Heart right ventricle (tissue), 16 donors: ENCODE measurements at places on chromosomes 3 and 15.

DNA sequence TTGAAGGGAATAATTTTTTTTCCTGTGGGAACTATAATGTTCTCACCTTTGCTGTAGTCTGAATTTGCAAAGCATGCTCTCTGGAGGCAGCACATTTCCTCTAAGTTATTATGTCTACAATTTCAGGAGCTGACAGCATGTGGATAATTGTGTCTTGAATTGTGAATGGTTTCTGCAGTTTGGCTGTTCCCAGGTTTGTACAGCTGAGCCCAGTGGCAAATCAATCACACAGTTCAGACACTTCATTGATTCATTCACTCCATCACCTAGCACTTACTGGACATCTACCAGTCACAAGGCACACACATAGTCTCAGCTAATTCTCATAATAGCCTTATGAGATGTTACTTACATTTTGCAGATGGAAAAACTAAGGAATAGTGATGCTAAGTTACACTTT, 219.0 kb upstream of the ROPN1 start:
- no peaks in the 10 kb centered on the region for H3K27me3 ChIP-seq
- H3K36me3 ChIP-seq, result no peaks in the 10 kb centered on the region
- no peak overlapping the region for H3K4me3 ChIP-seq
- no peaks in the 10 kb centered on the region for H3K4me1 ChIP-seq
- H3K27ac ChIP-seq, result no peak overlapping the region

DNA sequence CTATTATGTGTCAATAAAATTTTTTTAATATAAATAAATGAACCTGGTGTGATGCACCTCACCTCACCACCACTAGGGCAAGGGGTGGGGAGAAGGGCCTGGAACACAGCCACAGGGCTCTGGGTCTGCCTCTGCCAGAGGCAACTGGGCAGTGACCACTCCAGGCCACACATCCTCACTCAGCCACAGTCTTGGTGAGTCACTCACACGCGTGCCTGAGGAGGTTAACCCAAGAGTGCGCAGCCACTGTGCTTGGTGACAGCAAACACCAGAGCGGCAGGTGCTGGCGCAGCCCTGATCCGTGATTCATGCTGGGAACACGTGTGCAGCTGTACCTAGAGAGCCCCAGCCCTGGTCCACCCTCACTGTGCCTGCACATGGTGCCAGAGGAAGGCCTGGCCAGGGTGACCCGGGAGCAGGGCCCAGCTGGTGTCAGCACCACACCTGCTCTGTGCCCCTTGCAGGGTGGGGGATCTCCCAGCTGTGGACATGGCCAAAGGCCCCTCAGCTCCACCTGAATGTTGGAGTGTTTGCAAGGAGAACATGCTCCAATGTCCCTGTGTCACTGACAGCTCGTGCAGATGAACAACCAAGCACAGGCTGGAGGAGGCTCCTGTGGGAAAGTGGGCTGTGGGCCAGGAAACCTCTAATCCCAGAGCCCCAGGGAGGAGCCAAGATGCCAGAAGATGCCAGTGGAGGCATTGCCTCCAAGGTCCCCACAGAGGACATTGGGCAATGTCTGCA, 2.1 kb downstream of the SLC41A3 start:
- no peak overlapping the region for H3K4me3 ChIP-seq
- DNase-seq, result no peak
- H3K4me1 ChIP-seq, result peaks cover 17% of the 10 kb centered on the region
- peaks cover 3% of the 10 kb centered on the region for H3K36me3 ChIP-seq
- H3K27ac ChIP-seq, result peak overlapping the region; percentile 65

DNA sequence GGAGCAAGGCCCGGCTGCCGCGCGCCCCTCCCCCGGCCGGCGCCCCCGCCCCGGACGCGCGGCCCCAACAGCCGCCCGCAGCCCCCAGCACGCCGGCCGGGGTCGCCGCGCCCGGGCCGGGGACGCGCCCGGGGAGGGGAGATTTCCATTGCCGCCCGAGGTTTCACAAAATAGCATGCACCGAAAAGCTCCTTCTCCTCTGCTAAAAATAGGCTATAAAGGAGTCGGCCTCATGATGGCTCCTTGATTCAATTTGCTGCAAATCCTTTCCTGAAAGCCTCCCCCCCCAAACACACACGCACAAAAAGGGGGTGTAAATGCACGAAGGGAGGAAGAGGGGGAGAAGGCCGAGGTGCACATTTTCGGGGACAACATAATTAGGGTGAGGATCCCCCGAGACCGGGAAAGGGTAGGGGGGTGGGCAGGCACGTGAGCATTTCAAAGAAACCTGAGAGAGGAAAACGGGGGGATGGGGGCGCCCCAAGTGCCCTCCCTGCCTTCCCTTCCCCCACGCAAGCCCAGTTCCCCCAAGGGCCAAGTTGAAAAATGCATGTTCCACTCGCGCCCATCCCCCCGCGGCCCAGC, 734 bp downstream of the TBL1XR1 start:
- peak overlapping the region; percentile 98 for H3K27ac ChIP-seq
- H3K36me3 ChIP-seq, result no peaks in the 10 kb centered on the region
- peak overlapping the region; percentile 86 for H3K4me3 ChIP-seq
- DNase-seq, result peak; percentile 25
- H3K4me1 ChIP-seq, result peaks cover 58% of the 10 kb centered on the region
- H3K27me3 ChIP-seq, result no peaks in the 10 kb centered on the region

GRCh38 chr3:120438665-120439370, 12.0 kb downstream of the FSTL1 start:
- H3K36me3 ChIP-seq, result no peaks in the 10 kb centered on the region
- peak; percentile 49 for DNase-seq
- no peaks in the 10 kb centered on the region for H3K27me3 ChIP-seq

DNA sequence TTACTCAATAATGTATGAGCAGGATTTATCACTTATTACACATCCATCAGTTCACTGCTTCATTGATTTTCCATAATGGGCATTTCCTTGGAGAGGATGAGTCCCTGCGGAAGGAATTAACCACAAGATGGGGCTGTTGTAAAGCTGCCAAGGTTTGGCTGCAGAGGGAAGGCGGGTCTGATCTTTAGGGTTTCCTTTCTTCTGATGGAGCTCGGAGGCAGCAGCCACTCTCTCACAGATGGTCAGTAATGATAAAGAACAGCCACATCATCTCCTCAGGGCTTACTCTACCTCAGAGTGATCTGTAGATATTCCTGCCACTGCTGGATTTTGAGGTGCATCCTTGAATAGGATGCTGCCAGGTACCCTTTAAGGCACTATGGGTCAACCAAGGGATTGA, 115.2 kb downstream of the USP13 start:
- DNase-seq, result no peak
- H3K4me1 ChIP-seq, result no peaks in the 10 kb centered on the region
- H3K27ac ChIP-seq, result no peak overlapping the region

DNA sequence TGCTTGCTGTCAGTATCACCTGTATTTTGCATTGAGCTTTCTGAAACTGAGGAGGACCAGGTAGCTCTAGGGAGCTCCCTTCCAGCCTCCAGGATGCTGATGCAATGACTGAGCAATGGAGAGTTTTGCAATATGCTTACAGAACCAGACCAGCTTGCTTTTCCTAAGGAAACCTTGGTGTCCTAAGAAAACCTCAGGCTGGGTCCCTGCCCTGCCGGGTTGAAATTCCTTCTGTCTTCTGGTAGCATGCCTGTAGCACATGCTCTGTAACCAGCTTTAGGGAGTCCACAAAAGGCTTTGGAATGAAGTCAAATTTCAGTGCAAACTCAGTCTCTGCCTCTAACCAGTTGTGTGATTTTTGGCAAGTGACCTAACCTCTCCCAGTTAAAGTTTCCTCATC, 65.8 kb upstream of the GSK3B start:
- no peak overlapping the region for H3K4me3 ChIP-seq
- no peaks in the 10 kb centered on the region for H3K36me3 ChIP-seq
- no peaks in the 10 kb centered on the region for H3K27me3 ChIP-seq
- H3K27ac ChIP-seq, result no peak overlapping the region
- peaks cover 15% of the 10 kb centered on the region for H3K4me1 ChIP-seq

DNA sequence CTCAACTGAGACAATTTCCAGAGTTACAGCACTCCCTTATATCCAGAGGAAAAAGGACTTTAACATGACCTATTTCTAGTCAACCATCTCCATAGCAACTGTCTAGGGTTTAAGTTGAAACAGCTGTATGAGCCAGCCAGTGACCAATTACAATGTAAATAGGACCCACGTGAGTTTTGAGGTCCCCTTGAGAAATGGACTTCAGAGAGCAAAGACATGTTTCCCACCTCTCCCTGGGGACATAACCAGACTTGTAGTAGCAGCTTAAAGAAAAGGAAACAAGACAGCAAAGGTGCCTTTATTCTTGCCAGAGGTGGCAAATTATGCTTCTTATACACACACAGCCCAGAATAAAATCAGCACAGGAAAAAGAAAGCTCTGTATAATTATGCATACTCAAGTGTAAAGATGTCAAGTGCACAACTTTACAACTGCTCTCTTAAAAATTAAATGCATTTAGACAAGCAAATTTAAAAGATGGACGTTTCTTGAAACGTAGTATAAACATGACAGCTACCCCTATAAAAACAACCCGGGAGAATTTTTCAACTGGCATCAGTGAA, 40.2 kb downstream of the SUMF1 start:
- no peaks in the 10 kb centered on the region for H3K27me3 ChIP-seq
- no peak overlapping the region for H3K27ac ChIP-seq
- H3K4me3 ChIP-seq, result no peak overlapping the region
- no peak for DNase-seq
- H3K4me1 ChIP-seq, result peaks cover 14% of the 10 kb centered on the region
- H3K36me3 ChIP-seq, result no peaks in the 10 kb centered on the region

DNA sequence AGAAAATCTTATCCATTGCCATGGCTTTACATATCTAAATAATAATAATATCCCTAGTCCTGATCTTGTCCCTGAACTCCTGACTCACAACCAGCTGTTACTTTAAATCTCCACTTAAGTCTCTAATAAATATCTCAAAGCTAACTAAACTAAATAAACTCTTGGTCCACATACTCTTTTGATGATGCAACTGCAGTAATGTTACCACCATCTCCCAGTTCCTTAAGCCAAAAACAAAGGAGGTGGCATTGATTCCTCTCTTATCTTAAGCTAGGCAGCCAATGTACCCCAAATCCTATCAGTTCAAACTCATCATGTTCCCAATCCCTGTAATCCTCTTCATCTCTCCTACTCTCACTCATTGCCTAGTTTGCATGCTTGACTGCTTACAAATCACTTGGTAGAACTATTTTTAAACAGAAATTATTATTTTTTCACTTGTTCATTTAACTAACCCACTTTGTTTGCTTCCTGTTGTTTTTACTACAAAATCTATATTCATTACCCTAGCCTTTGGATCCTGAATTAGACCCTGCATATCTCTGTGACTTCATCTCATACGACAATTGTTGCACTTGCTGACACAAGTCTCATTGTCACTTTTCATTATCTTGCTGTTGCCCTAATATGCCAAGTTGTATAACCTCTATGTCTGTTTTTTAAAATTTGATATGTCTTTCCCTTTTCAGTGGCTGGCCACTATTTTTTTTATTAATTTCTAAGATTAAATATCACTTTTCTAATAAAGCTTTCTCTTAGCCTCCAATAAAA, 462.2 kb downstream of the ZPLD1 start:
- H3K36me3 ChIP-seq, result no peaks in the 10 kb centered on the region
- no peaks in the 10 kb centered on the region for H3K4me1 ChIP-seq
- H3K27ac ChIP-seq, result no peak overlapping the region
- H3K27me3 ChIP-seq, result no peaks in the 10 kb centered on the region

DNA sequence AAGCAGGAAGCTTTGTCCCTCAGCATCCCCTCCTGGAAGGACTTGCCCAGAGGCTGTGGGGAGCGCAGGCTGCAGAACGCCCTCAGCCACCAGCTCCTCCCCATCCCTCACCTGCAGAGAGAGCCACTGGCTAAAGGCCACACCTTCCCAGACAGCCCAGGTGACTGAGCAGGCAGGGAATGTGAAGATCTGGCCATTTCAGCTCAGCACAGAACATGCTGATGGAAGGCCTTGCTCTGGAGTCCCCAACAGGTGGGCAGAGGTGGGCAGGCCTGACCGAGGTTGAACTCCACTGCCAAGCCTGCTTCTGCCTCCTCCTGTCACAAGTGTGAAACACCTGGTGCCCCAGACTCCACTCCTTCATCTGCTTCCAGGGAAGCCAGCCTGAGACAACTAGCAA, 50.7 kb upstream of the SEC61A1 start:
- H3K27ac ChIP-seq, result no peak overlapping the region
- DNase-seq, result no peak
- H3K4me3 ChIP-seq, result no peak overlapping the region
- H3K36me3 ChIP-seq, result no peaks in the 10 kb centered on the region
- no peaks in the 10 kb centered on the region for H3K27me3 ChIP-seq

- DNase-seq, result no peak
- no peak overlapping the region for H3K27ac ChIP-seq
- no peaks in the 10 kb centered on the region for H3K27me3 ChIP-seq
- H3K4me1 ChIP-seq, result no peaks in the 10 kb centered on the region
- H3K4me3 ChIP-seq, result peak overlapping the region; percentile 16
- H3K36me3 ChIP-seq, result no peaks in the 10 kb centered on the region
Measured at GRCh38 chr3:104291437-104291851, 1075.3 kb upstream of the ALCAM start.

- no peaks in the 10 kb centered on the region for H3K36me3 ChIP-seq
- H3K27ac ChIP-seq, result no peak overlapping the region
- no peaks in the 10 kb centered on the region for H3K27me3 ChIP-seq
- no peak for DNase-seq
Measured at GRCh38 chr3:171648069-171648468, 162.2 kb downstream of the PLD1 start.

DNA sequence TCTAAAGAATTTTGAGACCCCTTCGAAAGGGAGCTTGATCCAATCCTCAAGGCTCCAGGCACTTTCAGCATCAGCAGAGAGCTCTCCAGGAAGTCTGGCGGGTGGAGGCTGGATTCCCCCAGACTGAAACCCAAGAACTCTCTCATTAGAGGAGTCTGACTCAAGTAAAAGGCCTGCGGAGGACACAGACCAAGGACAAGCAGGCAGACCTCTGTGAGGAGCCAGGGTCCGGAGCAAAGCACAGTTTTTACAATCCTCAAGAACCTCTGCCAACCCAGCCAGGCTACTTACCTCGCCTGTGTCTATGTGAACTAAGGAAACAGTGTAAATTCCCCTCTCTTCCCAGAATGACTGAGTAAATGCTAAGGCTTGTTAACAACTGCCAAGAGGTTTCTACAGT, 86.2 kb downstream of the FBN1 start:
- peak overlapping the region; percentile 64 for H3K27ac ChIP-seq
- H3K4me3 ChIP-seq, result no peak overlapping the region
- H3K36me3 ChIP-seq, result no peaks in the 10 kb centered on the region
- peaks cover 44% of the 10 kb centered on the region for H3K4me1 ChIP-seq

DNA sequence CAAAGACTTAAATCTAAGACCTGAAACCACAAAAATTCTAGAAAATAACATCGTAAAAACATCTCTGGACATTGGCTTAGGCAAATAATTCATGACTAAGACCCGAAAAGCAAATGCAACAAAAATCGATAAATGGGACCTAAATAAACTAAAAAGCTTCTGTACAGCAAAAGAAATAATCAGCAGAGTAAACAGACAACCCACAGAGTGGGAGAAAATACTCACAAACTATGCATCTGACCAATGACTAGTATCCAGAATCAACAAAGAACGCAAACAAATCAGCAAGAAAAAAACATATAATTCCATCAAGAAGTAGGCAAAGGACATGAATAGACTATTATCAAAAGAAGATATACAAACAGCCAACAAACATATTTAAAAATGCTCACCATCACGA, 749.4 kb downstream of the PLOD2 start:
- H3K36me3 ChIP-seq, result no peaks in the 10 kb centered on the region
- no peaks in the 10 kb centered on the region for H3K4me1 ChIP-seq
- DNase-seq, result no peak
- H3K4me3 ChIP-seq, result no peak overlapping the region
- no peaks in the 10 kb centered on the region for H3K27me3 ChIP-seq

GRCh38 chr3:25057379-25057778, 370.7 kb upstream of the RARB start:
- DNase-seq, result no peak
- H3K27ac ChIP-seq, result no peak overlapping the region
- H3K36me3 ChIP-seq, result no peaks in the 10 kb centered on the region
- no peaks in the 10 kb centered on the region for H3K4me1 ChIP-seq
